ENCODE measurements at places on chromosomes 16 and 17.
A peak's percentile ranks its signal among the peaks of the same experiment; 100 is the strongest.

DNA sequence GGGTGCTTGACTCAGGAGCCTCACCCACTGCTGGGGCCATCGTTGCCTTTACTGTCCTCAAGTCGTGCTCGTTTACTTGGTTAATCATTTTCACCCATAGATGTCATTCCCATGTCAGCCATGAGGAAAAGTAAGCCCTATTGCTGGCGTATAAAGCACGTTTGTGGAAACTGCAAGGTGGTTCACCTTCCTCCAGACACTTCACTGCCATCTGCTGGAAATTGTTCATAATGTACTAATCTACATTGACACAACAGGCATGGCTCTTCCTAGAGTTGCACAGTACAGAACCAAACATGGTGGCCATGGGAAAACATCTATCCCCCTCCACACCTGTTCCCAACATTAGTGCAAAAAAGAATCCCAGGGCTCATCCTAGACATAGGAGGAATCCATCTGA is 116.6 kb downstream of the ZNF18 start:
- peak; percentile 34 for DNase-seq

GRCh38 chr17:34895383-34895782 is 65.9 kb downstream of the CCT6B start:
- DNase-seq, result no peak

DNA sequence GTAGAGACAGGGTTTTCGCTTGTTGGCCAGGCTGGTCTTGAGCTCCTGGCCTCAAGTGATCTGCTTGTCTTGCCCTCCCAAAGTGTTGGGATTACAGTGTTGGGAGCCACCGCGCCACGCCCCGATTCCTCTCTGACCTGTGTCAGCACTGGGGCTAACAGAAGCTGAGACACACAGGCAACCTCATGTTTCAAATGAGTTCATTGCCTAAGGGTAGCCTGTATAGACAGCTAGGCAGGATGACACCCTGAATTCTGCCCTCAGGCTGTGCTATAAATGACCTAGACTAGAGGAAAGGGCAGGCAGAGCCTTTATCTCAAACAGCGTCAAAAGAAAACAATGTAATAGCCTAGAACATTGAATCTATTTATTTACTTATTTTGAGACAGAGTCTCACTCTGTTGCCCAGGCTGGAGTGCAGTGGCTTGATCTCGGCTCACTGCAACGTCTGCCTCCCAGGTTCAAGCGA is 2.3 kb upstream of the CDK3 start:
- DNase-seq, result no peak

DNA sequence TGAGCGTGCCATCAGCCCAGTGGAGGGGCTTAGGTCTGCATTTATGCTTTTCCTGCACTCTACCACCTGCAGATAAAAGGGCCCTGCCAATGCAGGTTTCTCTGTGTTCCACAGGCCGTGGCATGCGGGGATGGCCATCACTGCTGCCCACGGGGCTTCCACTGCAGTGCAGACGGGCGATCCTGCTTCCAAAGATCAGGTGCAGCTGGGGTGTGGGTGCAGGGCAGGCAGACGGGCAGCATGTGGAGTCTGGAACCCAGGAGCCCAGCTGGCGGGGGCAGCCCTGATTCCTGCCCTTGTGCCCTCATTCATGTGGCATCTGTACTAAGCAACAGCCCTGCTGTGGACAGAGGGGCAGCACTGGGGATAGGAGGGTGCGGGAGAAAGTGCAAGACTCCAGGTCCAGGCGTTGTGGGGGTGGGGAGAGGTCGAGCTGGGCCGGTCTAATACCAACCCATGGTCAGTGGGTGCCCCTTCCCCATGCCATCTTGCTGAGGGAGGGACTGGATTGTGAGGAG is 4.5 kb downstream of the GRN start:
- no peak for DNase-seq

- DNase-seq, result no peak
Measured at GRCh38 chr16:281660-282255, 1.2 kb upstream of the PDIA2 start.

DNA sequence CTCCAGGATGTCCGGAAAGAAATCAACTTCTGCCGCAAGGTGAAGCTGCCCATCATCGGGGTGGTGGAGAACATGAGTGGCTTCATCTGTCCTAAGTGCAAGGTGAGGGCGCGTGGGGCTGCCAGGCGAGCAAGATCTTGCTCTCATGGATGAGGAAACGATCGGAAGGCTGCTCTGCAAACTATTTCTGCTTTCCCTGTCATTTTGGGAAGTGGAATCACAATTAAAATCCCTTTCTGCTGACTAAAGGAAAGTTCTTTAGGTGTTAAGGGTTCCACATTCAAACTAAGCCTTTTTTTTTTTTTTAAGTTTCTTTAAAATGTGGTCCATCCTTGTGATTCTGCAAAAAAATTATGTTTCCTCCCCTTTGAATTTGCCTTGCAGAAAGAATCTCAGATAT is 17.7 kb downstream of the NUBP1 start:
- no peak for DNase-seq

GRCh38 chr17:9232155-9232475 is 210.8 kb downstream of the NTN1 start:
- no peak for DNase-seq
